Left lung (tissue), 14 donors: ENCODE measurements at places on chromosomes 13 and 19. TPM values are rescaled to one million over a fixed set of nuclear protein-coding genes. Genes with fewer than 3 reads are reported as not detected.

The TPTE2 gene
- polyA plus RNA-seq, result 0.16 TPM

The CYP4F8 gene
- polyA plus RNA-seq, result not detected

The SHISA2 gene
- 43.7 TPM for polyA plus RNA-seq

GRCh38 chr19:37654629-37655300 is 500 bp downstream of the ZFP30 start:
- peak; percentile 41 for DNase-seq

DNA sequence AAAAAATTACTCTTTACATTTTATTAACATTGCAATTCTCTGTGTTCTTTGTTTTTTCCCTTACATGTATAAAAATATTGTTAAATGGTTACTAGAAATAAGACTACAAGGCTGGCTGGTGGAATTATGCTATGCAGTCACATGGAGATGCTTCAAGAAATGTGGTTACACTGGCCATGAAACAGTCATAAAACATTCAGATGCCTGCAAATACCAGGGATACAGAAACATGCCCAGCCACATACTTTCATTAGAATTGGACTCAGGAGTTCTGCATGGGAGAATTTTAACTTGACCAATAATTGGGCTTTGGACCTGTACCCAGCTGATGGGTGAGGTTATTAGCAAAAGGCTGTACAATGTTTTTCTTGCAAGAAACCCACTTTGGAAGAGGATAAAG is 1407.7 kb upstream of the SLC10A2 start:
- no peak for DNase-seq

- no peak for DNase-seq
These were observed 51.4 kb upstream of the PSG8 start for GRCh38 chr19:42816894-42817293.

DNA sequence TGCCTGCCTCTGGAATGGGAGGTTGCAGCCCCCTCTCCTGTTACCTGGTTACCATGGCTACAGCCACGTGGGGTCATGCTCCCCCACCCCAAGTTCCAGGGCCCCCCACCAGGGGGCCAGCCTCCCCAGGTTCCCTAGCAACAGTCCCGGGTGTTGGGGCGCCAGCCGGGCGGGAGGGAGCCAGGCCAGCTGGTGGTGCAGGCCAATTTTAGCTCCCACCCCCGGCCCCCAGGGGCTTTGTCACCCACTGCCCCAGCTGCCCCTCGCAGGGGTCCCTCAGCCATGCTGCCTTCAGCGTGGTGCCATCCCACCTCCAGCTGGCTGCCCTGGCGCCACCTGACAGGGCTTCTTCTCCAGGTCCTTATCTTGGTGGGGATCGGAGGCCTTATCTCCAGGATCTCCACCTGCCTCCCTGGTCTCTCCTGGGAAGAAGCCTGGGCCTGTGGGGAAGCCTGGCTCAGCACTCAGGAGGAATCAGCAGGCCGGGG is 3.0 kb downstream of the MARK4 start:
- no peak for DNase-seq

- no peak for DNase-seq
These were observed 21.1 kb upstream of the ZSCAN18 start for GRCh38 chr19:58118979-58119733.

GRCh38 chr19:4284176-4284958 is 5.3 kb downstream of the SHD start:
- DNase-seq, result no peak

DNA sequence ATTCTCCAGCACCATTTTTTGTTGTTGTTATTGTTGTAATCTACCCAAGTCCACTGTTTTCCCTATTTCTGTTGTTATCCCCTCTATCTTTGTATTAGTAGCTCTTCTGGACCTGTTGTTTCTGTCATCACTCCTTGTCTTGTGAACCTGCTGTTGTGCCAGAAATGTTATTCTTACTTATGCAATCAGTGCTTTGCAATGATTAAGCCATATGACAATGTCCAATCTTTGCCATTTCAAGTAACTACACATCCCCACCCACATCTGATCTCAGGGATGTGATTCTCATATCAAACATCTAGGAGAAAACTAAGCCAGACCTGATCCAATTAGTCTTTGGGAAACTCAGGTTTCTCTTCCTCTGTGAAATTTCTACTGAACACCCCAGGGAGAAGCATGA is 472.6 kb upstream of the KLHL1 start:
- DNase-seq, result no peak

DNA sequence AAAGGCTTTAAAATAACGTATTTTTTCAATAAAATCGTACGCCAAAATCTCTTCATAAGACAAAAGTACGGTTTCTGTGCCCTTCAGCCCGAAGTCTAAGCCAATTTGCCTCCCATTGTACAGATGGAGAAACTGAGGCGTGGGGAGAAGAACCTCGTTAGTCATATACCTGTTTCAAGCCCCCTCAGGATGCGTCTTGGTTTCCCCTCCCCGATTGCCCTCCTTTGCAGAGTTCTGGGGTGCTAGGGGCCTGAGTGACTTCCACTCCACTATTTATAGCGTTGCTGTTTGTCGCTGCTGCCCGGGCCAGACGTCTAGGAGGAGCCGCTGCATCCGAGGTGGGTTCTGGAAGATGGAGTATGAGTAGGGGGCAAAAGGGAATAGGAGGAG is 2.3 kb upstream of the LTBP4 start:
- DNase-seq, result no peak
